ENCODE measurements at places on chromosomes 6 and 20.

- no peak for DNase-seq
Measured at GRCh38 chr6:36692861-36693702, 4.5 kb upstream of the RAB44 start.

GRCh38 chr6:165552248-165552736 is 110.7 kb downstream of the PDE10A start:
- DNase-seq, result peak; percentile 43

DNA sequence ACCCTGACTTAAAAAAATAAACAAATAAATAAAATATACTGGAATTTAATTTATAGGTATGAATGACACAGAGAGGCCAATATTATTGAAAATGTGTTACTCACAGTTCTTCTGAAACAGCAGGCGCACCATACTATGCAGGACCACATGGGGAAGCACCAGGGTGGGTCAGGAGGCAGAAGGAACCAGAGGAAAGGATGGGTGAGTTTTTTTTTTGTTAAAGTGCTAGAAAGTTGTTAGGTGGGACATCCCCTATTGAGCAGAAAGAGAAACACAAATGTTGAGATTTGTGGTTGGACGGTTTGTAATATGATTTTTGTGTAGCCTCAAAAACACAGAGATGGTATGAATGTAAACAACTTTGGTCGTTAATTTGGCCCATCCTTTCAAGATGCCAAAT is 26.0 kb downstream of the PTPRA start:
- no peak for DNase-seq

- DNase-seq, result peak; percentile 84
Measured at GRCh38 chr6:41040101-41040939, 1.3 kb upstream of the UNC5CL start.

DNA sequence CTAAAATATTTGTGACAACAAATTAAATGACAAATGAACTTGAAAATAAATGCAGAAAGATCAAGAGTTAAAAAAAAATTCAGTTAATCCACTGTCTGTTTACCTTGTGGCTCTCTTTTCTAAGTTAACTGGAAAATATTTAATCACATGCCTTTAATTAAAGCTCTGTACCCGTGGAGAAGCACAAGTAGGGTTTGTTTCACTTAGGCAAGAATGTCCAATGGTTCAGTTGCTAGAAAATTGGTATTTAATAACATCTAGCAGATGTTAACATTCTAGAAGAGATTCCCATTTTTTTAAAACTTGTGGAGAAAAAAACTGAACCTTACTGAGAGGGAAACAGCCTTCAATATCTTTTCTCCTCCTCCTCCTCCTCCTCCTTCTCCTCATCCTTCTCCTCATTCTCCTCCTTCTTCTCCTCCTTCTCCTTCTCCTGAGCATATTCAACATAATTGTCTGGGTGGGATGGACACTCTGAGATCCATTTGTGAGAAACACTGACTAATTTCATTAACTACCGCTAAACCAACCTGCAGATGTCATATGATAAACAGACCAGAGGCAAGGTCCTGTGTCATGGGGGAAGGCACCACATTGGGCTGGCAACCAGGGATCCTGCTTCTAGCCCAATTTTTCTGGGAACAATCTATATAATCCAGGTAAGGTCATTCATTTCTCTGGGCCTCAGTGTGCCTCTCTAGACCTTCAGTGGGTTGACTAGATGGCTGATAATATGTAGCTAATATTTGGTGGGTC is 44.1 kb upstream of the AKIRIN2 start:
- no peak for DNase-seq

DNA sequence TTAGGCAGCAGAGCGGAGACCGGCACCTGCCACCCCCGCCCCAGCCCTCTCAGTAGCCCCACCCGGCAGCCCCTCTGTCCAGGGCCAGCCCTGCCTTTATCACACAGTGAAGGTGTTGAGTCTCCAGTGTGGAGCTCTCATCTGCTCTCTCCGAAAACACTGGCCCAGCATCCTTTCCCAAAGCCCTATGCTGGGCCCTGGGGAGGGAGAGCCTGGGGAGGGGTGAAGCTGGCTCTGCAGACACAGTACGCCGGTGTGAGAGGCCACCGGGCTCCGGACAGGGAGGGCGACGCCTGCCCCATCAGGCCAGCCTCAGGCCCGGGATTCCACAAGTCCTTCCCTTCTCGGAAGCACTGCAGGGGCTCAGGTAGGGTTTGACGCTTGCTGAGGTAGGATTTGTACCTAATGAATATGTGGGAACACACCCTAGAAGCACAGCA is 186.9 kb downstream of the ERMARD start:
- no peak for DNase-seq

DNA sequence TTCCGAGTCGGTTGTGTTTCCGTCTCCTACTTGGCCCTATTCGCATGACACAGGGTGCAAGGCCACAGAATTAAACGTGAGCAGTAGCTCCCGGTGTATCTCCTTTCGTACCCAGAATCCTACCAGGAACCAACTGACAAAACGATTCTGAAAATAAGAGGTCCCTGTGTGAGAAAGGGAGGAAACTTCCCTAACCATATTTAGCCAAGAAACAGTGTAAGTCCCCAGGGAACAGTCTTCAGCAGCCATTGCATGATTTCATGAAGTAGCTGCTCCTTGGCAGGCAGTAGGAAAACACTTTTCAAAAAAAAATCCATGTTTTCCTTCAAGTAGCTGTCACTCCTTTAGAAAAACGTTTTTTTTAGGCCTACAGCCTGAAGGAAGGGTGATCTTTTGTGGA is 46.9 kb downstream of the PDE10A start:
- no peak for DNase-seq

DNA sequence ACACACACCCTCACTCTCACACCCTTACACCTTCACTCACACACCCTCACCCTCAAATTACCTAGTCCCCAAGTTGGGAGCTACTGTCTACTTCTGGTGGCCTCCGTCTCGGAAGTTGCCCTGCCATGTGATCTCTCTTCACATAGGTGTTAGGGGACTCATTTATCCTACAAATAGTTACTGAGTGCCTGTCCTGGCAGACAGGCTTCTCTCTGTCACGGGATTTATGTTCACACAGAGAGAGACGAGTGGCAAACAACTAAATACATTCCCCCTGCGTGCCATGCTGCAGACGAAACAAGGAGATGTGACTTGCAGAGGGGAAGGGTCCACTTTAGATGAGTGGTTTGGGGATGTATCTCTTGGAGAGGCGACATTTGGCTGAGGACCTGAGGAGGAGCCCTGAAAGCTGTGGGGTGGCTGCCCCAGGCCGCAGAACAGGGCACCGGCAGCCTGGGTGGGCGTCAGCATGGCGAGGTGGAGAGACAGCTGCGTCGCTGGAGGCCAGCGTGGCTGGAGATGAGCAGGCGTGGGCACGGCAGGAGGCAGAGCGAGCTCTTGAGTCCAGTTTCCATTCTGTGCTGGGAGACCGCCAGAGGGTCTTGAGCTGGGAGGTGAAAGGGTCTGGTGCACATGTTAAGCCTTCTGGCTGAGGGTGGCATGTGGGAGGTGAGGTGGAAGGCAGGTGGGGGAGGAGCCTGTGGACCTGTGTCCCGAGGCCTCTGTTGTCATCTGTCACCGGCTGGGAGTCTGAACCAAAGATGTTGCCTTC is 17.2 kb downstream of the DYNLT1 start:
- DNase-seq, result no peak

- no peak for DNase-seq
Measured at GRCh38 chr20:8414586-8415274, 282.7 kb downstream of the PLCB1 start.

DNA sequence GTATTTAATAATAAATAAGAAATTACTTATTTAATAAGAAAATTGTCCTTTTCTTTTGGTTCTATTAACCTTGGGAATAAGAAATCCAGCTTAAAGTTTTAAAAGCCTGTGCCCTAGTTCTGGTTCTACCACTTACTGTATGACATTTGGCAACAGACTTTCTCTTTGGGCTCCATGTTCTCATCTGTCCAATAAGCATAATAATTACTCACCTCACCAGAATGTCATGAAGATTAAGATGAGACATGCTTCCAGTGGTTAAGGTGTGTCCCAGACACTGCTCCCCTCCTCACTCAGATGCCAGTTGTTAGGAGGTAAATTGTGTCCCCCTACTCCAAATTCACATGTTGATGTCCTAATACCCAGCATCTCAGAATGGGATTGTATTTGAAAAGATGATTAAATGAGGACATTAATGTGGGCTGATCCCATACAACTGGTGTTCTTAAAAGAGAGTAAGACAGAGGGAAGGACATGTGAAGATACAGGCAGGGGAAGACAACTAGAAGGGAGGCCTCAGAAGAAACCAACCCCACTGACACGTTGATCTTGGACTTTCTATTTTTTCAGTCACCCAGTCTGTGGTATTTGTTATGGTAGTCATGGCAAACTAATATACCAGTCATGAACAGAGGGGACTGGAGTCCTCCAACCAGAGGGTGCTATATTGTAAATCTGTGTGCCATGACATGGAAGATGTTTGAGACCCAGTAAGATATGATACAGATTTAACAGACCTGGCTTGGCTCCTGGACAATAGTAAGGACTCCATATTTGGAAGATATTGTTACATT is 6.4 kb upstream of the MICAL1 start:
- no peak for DNase-seq

DNA sequence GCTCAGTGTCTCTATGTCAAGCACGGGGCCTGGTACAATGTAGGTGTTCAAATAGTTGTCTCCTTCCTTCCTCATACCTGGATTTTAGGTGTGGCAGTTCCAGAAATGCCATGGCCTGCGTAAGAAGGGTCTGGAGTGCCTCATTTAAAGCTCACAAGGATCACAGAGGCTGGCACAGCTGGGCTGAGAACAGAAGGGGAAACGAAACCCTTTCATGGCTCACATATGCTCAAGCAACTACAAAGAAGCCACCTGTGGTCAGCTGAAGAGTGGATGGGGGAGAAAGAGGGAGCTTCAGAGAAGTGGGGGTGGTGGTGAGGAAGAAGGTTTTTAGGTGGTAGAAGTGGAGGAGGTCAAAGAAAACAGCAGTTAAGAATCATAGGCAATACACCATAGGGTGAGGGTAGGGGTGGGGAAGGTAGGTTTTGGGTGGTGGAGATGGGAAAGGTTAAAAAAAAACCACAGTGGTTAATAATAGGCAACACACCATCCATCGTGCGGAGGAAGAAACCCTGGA is 17.0 kb upstream of the TOP1 start:
- peak; percentile 65 for DNase-seq

DNA sequence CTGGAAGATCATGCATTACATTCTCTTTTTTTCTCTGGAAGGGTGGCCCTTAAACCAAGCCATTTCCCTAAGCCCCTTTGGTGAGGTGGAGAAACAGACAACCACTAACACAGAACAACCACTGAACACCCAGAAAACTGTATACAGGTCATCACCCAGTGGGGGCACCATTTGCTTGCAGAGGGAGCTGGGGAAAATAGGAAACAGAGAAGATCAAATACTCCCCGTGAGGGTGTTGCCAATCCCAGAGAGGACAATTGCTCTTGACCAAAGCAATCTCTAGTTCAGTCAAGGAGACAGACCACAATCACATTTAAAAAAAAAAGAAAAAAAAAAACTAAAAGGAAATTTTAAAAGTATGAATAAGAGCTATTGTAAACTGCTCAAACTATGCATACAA is 865 bp upstream of the DAAM2 start:
- DNase-seq, result no peak

DNA sequence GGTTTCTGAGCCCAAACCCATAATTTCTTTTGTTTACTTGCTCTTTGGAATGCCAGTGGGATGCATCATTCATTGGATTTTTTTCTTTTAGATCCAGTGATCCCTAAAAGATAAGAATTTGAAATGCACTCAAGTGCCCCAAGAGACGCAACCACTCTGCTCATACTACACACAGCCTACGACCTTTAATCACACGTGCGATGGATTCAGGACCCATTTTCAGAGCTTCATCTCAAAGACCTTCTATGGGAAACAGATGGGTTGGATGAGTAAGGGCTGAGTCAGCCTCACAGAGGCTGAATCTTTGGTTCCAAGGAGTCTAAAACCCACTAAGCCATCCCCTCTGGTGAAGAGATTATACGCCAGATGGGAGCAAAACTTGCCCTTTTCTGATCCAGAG is 265.5 kb upstream of the EXOC2 start:
- DNase-seq, result no peak

- no peak for DNase-seq
Measured at GRCh38 chr6:163327165-163327880, 87.2 kb upstream of the QKI start.

- no peak for DNase-seq
Measured at GRCh38 chr6:169779896-169780295, 28.5 kb downstream of the ERMARD start.

DNA sequence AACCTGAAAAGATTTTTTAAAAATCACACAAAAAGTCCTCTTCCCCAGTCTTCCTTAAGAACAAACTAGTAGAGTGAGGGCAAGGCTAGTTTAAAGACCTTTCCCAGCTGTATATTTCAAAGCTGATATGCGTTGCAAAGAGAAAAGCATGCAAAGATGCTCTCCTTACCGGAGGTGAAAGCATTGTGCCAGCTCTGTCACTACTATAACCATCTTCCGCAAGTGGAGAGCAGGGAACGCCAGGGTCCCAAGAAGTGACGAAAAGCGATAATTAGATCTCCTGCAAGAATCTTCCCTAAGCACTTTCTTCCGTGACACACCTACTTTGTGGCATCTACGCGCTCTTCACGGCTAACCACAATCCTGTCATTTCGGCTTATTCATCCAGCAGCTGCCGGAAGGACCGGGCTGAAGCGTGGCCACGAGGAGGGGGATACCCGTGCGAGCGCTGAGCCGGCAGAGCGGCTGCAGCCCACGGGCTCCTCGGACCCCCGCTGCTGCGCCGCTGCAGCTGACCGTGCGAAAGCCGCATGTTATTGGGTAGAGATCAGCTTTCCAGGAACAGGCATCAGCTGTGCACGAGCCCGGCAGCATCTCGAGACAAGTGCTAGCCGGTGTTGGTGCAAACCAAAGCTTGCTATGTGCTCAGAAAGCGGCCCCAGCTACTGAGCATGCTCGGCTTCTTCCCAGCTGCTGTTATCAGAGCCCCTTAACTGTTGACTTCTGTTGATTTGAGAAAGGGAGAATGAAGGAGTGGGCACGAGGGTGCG is 57.2 kb upstream of the ARHGAP18 start:
- DNase-seq, result peak; percentile 20

- no peak for DNase-seq
Measured at GRCh38 chr6:4516206-4516605, 260.0 kb upstream of the CDYL start.

GRCh38 chr20:61674688-61675087 is 391.0 kb downstream of the TAF4 start:
- DNase-seq, result no peak

DNA sequence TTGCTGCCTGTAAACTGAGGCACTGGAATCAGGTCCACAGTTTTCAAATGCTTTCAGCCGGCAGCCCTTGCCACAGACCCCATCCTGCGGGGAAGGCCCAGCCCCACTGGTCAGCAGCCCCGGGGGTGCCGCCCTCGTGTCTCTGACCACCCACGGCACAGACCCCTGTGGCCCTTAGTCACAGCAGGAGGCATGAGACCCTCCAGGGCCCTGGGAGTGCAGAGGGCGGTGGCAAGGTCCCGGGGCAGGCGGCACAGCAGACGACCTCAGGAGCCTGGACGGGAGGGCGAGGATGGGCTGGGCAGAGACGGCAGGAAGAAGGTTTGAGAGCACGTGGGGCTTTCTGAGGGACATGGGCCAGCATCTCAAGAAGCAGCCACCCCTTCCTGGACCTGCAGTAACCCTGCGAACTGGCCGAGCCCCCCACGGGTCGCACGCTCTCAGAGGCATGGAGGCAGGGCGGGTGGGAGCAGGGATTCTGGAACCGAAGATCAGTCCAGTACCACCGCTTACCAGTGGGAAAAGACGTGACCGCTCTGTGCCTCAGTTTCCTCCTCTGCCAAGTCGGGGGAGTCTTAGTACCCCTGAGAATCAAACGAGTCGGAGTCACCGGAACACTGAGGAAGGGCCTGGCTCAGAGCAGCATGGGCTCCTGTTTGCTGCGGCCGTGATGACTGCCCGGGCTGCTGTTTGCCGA is 140.7 kb downstream of the TAF4 start:
- no peak for DNase-seq
